ENCODE measurements at places on chromosomes 6 and 20.

- DNase-seq: peak; percentile 56
These were observed 27.1 kb downstream of the MRPL14 start for GRCh38 chr6:44100088-44100550.

GRCh38 chr6:155495011-155495768 is 39.6 kb upstream of the NOX3 start:
- no peak for DNase-seq

GRCh38 chr6:11822346-11822745 is 43.7 kb upstream of the ADTRP start:
- no peak for DNase-seq

- peak; percentile 43 for DNase-seq
These were observed 141.1 kb downstream of the PDSS2 start for GRCh38 chr6:107318100-107318736.

GRCh38 chr6:147507162-147508041 is 1.1 kb upstream of the SAMD5 start:
- DNase-seq: no peak

DNA sequence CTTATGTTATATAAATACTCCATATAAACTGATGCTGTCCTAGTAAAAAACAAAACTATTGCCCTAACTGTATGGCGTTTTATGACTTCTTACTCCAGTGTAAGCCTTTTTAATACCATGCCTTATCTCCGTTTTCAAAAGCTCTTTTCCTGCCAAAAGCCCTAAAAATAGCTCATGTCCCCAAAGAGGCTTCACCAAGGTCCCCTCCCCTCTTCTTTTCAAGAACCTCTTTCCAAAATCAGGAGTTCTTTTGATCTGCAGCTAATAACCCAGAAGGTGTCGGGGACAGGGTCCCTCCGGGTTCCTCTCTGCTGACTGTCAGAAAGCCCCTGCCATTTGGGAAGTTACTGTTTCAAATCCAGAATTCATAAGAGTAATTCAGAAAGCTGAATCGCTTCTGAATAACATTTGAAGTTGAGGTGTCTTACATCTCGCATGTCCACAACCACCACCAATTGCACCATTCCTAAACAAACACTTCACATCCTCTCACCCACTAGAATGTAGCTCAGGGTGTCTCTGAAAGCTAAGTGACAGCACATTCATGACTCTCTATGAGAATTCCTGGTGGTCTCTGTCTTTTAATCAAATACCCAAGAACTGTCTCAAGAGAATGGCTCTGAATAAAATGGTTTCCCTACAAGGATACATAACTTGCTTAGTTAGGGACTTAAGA is 13.3 kb downstream of the TASP1 start:
- DNase-seq: no peak

- DNase-seq: peak; percentile 91
These were observed 57.6 kb downstream of the FAM217A start for GRCh38 chr6:4021133-4021853.

GRCh38 chr6:113564371-113565171 is 292.6 kb upstream of the MARCKS start:
- peak; percentile 57 for DNase-seq

DNA sequence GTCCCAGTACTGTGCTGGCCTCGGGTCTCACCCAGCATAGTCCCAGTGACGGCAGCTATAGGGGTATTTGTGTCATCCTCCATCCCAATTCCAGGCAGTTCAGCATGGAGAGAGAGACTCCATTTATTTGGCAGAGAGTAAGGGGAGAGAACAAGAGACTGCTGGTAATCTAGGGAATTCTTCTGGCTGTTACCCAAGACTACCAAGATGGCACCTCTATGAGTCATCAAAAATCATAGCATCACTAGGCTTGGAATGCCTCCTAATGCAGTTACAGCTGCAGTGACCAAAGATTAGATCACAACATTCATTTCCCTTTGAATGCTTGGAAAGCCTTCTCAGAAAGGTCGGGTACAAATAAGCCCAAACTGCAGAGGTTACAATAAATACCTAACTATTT is 660.4 kb upstream of the FLRT3 start:
- DNase-seq: no peak

DNA sequence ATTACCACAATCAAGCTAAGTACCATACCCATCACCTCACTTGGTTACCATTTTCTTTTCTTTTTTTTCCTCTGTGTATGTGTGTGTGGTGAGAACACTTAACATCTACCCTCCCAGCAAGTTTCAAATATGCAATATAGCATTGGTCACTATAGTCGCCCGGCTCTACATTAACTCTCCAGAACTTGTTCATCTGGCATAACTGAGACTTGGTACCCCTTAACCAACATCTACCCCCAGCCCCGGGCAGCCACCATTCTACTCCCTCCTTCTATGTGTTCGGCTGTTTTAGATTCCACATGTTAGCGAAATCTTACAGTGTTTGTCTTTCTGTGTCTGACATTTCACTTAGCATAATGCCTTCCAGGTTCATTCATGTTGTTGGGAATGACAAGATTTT is 89.0 kb upstream of the TOP1 start:
- DNase-seq: no peak

GRCh38 chr6:142716097-142716496 is 228.9 kb downstream of the HIVEP2 start:
- DNase-seq: no peak

GRCh38 chr20:49811825-49812506 is 662 bp upstream of the SLC9A8 start:
- no peak for DNase-seq

- DNase-seq: no peak
These were observed 919.5 kb upstream of the FLRT3 start for GRCh38 chr20:15256676-15257568.

GRCh38 chr6:118770112-118770788 is 118.9 kb upstream of the CEP85L start:
- no peak for DNase-seq

DNA sequence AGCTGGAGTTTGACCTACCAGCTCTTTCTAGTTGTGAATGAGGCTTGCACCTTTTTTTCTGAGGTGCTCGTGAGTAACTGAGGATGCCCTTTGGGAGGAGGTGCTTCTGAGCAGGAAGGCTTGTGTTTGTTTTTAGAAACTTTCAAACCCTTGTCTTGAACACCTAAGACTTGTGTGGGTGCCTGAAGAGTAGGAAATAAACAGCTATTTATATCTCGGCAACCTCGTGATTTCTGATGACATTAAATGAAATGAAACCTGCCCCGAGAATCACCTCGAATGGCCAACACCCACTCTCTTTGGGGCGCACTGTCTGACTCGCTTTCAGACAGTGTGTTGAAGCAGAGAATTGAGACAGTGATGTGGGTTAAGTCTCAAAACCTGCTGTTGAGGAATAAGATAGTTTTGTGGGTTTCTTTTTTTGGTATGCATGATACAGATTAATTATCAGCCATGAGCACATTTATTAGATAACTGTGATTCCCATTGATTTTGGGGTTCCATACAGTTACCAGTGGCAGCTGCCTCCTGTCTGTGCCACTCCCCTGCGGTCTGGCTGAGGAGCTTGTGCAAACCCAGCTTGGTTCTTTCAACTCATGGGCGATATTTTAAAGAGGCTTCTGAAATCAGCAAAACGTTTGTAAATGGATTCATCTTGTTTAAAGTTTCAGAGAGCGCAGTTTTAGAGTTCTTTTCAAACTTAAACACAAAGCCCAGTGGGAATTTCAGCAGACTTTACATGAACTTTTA is 8.4 kb downstream of the IRF4 start:
- DNase-seq: no peak

DNA sequence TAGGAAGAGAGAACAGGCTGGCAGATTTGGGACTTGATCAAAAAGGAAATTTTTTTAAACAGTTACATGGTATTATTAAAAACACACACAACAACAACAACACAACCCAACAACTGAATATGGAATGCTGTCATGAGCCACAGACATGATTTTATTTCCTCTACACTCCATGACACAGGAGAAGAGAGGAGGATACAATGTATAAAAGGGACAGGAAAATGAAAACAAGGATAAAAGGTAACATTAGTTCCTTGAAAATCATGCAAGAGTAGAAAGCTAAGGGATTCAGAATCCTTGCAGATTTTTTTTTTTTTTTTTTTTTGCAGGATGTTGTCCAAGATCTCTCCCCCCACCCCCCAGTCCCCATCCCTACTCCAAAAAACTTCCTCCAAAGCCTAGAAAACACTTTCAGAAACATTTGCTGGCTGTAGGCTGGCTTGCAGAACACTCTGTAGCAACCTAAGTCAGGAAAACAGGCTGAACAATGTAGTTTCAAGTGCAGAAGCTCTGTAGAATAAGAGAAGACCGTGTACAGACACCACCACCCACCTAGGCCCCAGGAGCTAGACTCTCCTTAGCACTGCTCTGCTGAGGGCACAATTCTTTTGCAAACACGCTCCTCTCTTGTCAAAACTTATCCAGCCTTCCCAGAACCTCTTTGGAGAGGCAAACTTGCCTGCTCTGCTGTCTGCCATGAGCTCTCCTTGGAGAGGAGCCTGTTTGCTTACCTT is 845 bp downstream of the ZMYND8 start:
- DNase-seq: no peak

- no peak for DNase-seq
These were observed 68.6 kb downstream of the TRMT6 start for GRCh38 chr20:5881703-5882102.

DNA sequence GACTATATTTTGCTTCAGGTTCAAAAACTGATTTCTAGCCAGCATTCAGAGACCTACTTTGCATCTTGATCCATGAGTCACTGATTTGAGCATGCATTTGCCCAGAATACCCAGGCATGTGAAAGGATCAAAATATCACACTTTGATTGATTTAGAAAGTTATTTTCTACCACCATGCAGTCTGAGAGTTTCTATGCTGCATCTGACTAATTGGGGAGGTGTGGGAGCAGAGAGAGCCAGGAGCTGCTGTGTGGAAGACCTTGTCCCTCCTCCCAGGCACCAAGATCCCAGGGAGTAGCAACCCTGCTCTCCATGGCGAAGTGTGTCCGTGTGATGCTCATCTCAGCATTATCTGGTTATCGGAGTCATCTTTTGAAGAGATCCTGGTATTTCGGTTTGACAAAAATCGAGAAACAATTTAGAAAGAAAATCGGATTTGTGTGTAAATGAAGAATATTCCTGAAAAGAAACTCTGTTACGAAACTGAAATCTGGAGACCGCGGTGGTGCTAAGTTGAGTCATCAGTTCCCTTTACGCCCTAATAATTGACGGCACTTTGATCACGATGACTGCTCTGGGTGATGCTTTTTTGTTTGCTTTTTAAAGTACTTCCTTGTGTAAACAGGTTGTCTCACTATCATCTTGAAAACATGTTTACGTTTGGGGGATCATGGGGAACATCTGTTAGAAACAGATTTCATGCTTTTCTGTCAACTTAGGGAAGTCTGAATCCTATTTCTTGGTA is 193.4 kb downstream of the BACH2 start:
- no peak for DNase-seq

GRCh38 chr6:55968926-55969325 is 93.5 kb upstream of the BMP5 start:
- no peak for DNase-seq

DNA sequence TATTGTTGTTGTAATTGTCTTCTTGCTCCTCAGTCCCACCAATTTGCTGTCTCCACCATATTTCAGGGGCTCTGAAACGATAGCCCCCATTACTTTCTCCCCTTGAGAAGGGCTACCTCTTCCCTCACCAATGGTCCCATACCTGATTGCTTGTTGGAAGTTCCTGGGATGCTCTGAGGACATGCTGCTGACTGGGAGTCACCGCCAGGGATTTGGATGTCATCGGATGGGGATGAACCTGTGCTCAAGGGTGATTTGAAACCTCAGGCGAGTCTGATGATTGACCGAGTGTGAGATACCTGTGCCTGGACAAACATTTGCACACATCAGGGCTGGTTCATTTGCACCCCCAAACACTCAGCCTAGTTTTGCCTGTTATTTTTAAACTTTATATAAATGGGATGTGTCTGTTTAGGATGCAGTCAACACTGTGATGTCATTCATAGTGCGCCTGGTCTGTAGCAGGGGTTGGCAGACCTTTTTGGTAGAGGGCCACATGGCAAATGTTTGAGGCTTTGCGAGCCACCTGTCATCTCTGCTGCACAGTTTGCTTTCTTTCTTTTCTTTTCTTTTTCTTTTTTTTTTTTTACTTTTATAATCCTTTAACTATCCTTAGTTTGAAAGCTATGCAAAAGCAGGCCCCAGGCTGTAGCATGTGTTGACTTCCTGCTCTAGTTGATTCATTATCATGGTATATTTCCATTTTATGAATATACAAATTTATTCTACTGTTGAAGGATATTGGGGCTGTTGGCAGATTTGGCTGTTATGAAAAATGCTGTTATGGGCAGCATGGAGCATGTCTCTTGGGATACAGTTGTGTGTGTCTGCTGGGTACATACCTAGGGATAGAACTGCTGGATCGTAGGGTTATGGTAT is 118.5 kb upstream of the PHACTR3 start:
- DNase-seq: no peak

GRCh38 chr6:2911171-2911570 is 8.1 kb upstream of the SERPINB9 start:
- no peak for DNase-seq

DNA sequence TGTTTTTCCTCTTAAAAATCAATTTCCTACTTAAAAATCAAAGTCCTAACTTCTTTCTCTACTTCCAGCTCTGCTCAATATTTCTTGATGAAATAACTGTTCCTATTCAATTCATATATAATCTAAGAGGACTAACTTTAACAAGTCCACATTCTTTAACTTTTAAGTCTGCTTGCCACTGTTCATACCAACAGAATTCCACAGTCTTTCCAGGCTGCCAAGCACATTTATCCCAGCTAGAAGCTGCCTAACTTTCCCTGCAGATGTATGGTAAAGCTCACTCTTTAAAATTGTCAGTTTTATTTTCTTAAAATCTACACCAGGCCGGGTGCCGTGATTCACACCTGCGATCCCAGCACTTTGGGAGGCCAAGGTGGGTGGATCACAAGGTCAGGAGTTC is 11.5 kb downstream of the CALHM6 start:
- no peak for DNase-seq

DNA sequence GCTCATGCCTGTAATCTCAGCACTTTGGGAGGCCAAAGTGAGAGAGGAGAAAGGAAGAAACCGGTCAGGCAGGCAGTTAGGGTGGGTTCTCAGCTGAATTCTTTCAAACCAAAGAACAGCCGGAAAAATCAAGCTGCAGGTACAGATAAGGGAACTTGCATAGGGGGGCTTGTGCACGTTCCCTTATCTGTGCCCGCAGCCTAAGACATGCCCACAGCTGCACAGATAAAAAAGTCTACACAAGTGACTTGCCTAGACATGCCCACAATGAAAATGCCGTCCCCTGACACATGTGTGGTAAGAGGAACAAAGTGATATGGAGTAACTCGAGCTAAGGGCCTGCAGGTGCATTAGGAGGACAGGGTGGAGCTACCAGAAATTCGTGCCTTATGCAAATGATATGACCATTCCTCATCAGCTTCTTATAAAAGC is 175.8 kb upstream of the SALL4 start:
- DNase-seq: peak; percentile 51

All from hematopoietic multipotent progenitor cell (in vitro differentiated cells).